ENCODE measurements at places on chromosomes 4 and X.

GRCh38 chr4:18777190-18777930, 755.8 kb upstream of the LCORL start:
- no peak for DNase-seq

DNA sequence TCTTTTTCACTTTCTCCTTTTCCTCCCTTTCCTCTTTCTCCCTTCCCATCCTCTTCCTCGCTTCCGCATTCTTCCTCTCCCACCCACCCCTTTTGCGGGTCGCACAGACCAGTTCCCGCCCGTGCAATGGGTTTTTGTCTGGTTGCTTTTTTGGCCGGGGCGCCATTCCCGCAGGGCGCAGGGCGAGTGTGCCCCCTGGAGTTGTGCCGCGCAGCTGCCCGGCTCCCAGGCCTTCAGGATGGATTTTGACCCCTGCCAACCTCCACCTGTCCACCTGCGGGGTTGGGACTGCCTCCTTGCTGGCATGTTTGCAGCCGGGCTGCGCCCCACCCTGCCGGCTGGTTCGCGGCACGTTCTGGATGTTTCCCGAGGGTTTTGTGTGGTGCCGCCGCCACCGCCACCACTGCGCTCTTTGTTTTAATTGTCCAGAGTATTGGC, 578 bp upstream of the SEL1L3 start:
- no peak for DNase-seq

- DNase-seq = no peak
These were observed 218.0 kb upstream of the JADE1 start for GRCh38 chr4:128591482-128591881.

DNA sequence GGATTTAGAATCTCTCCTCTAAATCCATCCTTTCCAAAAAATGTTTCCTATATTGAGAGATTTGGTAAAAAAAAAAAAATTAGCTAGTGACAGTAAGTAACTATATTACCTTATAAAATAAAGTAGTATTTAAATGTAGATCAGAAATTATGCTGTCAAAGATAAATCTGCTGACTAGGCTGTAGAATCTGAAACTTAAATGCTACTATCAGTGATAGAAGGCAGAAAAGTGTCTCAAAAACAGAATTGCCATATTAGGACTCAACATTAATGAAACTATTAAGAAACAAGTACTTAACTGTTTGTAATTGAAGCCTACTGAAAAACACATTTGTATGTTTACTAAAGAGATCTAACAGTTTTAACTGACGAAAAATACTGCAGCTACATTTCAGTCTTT, 8.3 kb downstream of the TAF9B start:
- DNase-seq = no peak

- no peak for DNase-seq
These were observed 6.4 kb upstream of the RBMX2 start for GRCh38 chrX:130395341-130395740.

- DNase-seq = no peak
These were observed 12.4 kb downstream of the PHKA2 start for GRCh38 chrX:18971506-18971905.

- no peak for DNase-seq
These were observed 162.5 kb downstream of the ATP10D start for GRCh38 chr4:47647544-47647943.

All from stimulated activated CD8-positive, alpha-beta memory T cell treated with anti-CD3 and anti-CD28 coated beads, Interleukin-4, amount 100 ng/mL, for 1 hour (primary cell).